Stimulated activated CD8-positive, alpha-beta memory T cell treated with anti-CD3 and anti-CD28 coated beads, Interleukin-4, amount 100 ng/mL, for 4 hours (primary cell): ENCODE measurements at places on chromosomes 4 and X.

- no peak for DNase-seq
Measured at GRCh38 chr4:26885912-26886274, 25.3 kb downstream of the STIM2 start.

- no peak for DNase-seq
Measured at GRCh38 chr4:7076696-7077082, 8.8 kb upstream of the GRPEL1 start.

- DNase-seq, result no peak
Measured at GRCh38 chrX:17456526-17456925, 81.5 kb downstream of the NHS start.

DNA sequence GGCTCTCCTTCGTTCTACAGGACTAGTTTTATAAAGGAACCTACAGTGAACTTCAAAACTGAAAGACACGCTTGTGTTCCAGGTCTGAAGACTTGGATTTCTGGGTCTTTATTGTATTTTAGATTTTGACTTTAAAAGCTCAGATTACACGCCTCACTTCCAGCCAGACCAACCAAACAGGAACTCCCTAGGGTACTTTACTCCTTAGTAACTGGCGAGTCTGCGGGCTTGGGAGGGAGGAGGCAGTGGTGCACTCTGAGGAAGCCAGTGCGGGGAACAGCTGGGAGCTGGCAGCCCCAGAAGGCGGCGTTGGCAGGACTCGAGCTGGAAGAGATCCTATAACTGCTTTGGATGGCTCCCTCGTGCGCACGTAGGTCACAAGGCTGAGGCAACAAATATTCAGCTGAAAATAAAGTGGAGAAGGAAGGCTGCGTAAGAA, 391 bp upstream of the PHKA1 start:
- no peak for DNase-seq

DNA sequence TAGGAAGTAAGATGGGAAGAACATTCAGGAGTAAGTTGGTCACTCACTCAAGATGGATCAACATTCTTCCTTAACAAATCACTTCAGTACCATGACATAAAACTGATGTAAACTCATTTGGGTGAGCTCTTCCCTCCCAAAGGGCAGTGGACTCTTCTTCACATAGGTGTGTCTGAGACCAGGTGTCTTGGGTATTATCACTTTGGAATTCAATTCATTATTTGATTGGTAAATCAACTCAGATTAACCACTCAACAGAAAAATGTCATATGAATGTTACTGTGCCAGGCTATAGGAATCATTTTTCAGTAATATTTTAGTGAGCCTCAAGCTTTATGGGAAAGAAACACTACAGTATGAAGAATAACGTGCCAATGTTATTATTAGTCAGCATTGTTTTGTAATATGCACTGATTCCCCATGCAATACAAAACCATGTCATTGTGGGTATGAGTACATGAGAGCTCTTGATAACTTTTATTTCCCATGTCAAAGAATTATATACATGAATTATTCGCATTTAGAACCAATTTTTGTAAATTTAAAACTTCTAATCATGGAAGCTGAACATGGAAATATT, 58.6 kb upstream of the ETNPPL start:
- no peak for DNase-seq

- DNase-seq, result no peak
Measured at GRCh38 chrX:13401724-13402123, 81.9 kb upstream of the ATXN3L start.

GRCh38 chrX:14032406-14032805, 2.7 kb upstream of the GEMIN8 start:
- DNase-seq, result peak; percentile 13

- DNase-seq, result no peak
Measured at GRCh38 chr4:81919223-81919622, 447.5 kb upstream of the RASGEF1B start.

DNA sequence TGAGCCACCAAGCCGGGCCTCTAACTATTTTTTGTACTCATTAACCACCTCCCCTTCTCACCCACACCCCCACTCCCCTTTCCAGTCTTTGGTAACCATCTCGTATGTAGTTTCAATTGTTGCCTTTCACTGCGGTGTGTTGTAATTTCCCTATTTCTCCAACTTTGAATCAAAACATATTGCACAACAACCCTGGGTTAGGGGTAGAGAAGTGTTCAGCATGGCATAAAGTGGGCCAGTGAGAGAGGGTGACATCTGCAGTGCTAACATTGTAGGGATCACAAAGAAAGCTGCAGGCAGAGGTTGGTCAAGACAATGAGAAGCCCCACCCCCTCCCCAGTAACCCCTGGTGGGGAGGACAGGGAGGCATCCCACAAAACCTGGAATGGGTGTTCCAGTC, 92.7 kb downstream of the SPATA18 start:
- no peak for DNase-seq

- DNase-seq, result no peak
Measured at GRCh38 chr4:16843831-16844508, 54.5 kb downstream of the LDB2 start.

DNA sequence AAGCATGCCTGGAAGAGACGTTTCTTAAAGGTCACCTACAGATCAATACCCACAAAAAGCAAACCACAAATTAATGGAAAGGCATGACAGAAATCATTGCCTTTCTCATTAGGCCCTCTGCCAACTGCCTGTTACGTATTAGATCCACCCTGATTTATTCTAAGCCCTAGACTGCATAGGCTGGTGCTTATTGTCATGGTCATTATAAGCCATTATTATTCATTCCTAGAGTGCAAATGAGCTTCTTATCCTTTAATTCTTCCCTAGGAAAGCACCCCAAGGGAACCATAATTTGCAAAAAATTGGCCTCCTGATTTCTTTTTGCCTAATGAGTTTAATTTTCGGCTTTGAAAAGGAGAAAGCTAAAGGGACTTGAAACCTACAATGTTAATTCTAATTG, 184.2 kb upstream of the GPRIN3 start:
- no peak for DNase-seq

GRCh38 chr4:64617800-64618199, 208.6 kb upstream of the TECRL start:
- DNase-seq, result no peak

DNA sequence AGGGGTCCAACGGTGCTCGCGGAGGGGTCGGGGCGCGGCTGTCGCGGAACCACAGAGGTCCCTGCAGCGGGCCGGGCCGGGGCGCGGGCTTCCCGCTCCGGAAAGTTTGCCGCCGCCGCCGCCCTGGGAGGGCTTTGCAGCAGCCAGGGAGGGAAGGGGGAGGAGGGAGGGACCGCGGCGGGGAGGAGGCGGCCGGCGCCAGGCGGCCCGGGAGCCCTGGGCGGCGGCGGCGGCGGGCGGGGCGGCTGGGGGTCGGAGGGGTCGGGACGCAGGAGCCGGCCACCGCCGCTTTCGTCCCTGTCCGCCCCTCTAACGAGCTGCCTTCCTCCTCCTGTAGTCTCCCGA, 375 bp downstream of the FGFR3 start:
- no peak for DNase-seq
